Cerebellar nuclear complex (tissue), 1 donor: ENCODE measurements at places on chromosomes 2 and 18.

- DNase-seq: no peak
These were observed 21.8 kb upstream of the LAMA1 start for GRCh38 chr18:7139409-7139808.

DNA sequence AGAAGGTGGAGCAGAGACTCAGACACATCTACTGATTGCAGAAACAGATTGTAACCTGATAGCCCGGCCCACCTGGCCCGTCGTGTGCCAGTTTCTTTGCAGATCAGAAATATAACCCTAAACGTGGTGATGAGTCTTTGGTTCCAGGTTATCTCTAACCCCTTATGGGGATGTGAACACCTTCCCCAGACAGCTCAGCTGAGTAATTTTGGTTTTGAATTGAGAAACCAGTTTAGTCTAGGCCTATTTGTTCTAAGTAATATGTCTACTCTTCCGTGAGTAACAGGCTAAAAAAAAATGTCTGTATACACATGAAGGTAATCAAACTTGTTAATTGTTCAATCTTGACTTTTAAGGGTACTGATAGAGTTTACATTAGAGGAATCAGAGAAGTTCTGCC is 35.7 kb downstream of the RASGRP3 start:
- no peak for DNase-seq

DNA sequence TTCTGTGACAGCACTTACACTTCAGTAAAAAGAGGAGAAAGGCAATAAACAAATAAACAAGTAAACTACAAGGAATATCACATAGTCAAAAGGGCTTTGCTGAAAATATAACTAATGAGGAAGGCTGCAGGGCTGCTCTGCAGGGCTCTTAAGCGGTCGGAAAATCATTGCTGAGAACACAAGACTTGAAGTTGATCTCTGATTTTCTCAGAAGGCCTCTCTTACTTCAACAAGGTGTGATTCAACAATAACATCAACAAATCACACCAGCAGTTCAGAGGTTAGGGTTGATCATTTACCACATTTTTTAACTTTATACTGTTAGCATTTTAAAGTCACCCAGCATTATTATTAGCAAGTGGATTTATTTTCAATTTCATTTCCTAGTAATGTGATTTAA is 215.6 kb downstream of the ARHGAP15 start:
- no peak for DNase-seq

DNA sequence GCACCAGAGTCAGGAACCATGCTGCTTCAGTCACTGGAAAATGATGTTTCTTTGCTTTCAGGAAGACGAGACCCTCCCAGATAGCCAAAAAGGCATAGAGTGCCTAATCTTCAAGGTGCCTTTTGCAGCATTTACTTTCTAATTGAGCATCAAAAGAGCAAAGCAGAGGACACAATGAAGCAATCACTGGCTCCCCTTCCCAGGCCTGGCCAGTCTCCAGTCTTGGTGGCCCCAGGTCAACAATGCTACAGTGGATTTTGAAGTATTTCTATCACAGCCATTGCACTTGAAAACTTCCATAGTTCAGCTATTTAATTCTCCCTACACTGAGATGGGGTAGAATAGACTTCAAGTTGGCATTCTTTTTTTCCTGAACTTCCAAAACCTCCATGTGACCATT is 15.4 kb downstream of the ZBTB7C start:
- DNase-seq: no peak
